ACHN (cell line): ENCODE measurements at places on chromosomes 6 and 20.

DNA sequence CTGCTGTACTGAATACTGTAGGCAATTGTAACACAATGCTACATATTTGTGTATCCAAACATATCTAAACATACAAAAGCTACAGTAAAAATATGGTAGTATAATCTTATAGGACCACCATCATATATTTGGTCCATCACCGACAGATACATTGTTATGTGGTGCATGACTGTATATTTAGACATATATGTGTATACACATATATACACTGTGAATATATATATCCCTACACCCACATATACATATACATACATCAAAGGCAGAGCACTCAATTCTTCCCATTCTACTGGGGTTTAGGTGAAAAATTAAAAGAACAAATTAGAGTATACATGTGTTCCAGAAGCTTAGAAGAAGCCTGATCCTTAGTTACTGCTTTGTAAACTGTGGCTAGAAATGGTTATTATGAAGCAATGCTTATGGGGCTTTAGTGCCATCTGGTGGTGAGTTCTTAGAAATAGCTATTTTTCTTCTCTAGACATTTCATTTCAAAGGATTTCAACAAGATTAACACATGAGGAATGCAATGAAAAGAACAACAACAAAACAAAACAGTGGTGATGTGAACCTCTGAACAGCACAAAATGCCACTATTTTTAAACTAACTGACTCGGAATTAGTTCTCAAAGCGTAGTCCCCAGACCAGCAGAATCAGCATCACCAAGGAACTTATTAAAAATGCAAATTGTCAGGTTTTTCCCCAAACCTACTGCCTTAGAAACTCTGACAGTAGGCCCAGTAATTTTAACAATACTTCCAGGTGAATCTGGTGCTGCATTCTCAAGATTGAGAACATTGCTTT is 38.0 kb downstream of the PKHD1 start:
- peak; percentile 32 for DNase-seq

DNA sequence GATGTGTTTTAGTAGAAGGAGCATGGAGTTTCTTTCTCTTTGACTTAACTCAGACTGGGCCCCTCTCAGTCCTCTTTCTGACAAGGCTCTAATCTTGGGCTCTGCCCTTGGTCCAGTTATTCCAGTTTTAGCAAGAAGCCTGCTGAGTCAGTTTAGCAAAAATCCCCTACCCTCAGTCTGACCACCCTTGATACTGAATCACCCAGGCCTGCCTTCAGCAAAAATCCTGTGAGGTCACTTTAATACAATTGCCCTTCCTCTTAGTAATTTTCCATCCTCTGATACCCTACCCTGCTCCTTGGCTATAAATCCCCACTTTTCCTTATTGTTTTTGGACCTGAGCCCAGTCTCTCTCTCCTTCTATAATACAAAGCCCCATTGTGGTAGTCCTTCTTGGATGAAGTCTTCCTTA is 326.7 kb upstream of the NOX3 start:
- DNase-seq: peak; percentile 14

GRCh38 chr20:12180107-12180661 is 262.5 kb downstream of the BTBD3 start:
- DNase-seq: no peak

DNA sequence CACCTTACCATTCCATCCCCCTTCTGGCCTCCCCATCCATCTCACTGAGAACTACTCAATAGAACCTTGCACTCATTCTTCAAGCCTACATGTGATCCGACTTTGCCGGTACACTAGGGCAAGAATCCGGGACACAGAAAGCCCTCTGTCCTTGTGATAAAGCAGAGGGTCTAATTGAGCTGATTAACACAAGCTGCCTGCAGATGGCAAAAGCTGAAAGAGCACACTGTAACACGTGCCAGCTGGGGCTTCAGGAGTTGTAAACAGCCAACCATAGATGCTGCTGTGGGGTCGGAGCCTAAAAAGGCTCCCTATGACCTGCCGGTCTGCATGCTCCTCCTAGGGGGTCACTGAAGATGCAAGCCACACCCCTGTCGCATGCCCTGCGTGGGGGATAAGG is 124.1 kb downstream of the RNF144B start:
- DNase-seq: no peak

GRCh38 chr6:127971945-127972391 is 71.1 kb upstream of the THEMIS start:
- DNase-seq: peak; percentile 28

DNA sequence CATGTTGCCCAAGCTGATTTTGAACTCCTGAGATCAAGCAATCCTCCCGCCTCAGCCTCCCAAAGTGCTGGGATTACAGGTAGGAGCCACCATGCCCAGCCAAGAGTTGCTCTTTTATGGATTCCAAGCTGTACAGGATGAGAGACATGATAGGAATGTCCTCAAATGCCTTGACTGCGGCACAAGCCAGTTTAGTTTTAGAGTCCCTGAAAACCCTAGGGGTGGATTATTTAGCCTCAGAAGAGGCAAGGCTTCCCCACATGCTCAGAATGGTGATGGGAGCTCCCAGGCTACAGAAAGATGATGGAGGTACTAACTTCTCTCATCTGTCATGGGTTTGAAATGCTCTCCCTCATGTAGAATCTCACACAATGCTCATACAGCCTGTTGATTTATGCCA is 280.5 kb upstream of the PRND start:
- no peak for DNase-seq

DNA sequence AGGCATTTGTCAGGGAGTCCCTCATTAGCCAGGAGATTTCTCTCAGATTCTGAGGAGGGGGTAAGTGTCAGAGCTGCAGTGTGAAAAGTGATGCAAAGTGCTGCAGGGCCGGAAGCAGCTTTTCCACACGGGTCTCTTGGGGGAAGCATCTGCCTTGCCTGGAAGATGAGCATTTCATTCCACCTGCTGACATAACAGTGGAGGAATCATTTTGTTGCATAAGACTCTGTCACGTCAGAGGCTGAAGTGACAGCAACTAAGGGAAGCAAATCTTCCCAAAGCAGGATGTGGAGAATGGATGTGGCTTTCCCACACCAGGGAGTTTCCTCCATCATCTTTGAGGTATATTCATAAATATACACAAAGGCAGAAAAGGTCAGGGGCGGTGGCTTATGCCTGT is 22.8 kb downstream of the DCBLD1 start:
- DNase-seq: no peak

- no peak for DNase-seq
These were observed 223.7 kb upstream of the TSHZ2 start for GRCh38 chr20:52748285-52748932.

GRCh38 chr20:62219101-62219991 is 732 bp downstream of the HRH3 start:
- peak; percentile 16 for DNase-seq

DNA sequence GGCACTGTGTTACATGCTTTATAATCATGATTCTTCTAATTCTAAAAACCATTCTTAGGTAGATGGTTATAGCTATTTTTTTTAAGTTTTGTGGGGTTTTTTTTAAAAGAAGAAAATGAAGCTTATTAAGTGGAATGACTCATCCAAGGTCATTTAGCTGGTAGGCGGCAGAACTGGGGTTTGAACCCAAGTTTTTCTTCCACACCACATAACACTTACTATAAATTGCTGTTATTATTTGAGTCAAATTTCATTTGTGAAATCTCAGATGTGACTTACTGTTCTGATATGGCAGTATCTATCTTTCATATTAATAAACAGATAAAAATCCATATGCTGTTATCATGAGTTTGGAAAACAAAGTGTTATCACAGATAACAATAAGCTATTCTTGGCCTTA is 10.4 kb upstream of the COL10A1 start:
- no peak for DNase-seq

- DNase-seq: peak; percentile 37
These were observed 174.0 kb downstream of the SYNE1 start for GRCh38 chr6:152463164-152463563.

DNA sequence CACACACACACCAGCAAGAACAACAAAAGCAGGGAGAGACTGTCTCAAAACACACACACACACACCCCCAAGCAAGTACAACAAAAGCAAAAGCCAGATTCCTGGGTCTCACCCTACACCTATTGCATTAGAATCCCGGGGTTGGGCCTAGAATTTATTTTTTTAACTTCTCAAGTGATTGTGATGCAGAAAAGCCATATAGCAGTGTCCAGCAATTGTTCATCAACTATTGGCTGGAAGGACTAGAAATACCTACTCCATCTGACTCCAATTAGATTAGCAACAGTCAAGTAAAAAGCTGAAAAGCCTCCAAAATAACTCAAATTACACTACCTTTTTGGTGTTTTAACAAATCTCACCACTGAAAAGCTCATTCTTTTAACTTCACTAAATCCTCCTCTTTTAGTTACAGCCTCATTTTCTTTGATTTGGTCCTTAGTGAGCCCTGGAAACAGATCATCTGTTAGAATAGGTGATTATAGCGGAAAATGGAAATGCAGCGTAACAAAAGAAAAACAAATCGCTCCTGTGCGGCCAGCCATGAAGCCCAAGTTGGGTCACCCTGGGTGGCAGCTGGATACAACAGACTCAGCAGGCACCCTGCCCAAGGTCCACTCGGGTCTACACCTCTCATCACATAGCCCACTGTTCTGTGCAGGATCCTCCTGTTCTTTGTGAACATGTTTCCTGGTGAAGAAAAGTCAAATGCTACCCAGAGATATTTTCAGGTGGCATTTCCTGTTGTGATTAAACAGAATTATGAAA is 38.7 kb downstream of the STAU1 start:
- DNase-seq: no peak

DNA sequence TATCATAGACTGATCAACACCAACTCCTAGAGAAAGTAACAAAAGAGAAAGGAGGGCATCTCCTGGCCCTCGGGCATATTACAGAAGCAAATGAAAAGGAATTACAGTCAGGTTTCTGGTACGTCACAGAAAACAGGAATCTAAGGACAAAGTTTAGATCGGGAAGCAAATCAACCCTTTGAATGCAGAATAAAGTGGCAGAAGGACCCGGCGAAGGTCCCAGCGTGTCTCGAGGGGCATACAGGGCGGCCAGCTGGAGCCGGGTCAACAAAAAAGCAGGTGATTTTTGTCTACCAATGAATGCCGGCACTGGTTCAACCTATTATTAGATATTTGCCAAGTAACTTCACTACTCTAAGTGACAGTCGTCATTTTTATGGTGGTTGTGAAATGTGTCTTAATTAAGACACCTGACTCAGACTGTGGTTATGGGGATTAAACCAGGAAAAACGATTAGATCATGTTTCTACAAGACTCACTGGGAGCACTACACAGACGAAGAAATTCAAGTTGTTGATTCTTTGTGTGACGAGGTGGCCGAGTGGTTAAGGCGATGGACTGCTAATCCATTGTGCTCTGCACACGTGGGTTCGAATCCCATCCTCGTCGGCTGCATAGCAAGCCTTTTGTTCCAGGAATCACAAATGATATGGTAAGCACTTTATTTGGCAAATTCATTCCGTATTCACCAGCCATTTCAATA is 12.4 kb upstream of the ZSCAN9 start:
- DNase-seq: peak; percentile 85

DNA sequence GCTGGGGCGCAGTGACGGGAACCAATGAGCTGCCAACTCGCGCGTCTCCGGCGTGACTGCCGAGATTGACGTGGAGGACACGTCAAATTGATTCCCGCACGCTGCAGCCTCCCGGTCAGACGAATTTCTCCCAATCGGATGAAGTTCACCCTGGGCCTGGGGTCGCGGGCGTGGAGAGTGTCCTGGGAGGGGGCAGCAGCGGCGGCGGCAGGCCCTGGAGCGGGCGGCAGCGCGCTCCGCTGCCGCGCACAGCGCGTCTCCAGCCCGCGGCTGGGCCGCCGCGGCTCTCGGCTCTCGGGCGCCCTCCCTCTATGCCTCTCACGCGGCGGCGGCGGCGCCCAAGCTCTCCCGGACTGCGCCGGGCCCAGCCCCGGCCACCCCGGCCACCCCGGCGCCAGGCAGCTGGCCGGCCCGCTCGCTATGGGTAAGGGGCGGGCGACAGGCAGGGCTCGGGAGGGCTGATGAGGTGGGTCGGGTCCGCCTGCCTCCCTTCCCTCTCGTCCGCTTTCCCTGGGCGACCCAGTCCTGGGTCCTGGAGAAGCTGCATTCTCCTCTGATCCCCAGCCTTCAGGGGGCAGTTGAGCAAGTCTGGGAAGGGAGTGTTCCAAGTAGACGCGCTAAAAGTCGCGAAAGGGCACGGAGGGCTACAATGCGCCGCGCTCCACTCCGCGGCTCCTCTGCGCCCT is at the start of gene PAX1:
Gene PAX1, plus strand, starts transcription at position 90 of the 686 bp plus-strand sequence. Its CDS starts 49 bp downstream, at position 139.
- DNase-seq: no peak

GRCh38 chr6:101396548-101397173 is 3.2 kb downstream of the GRIK2 start:
- peak; percentile 65 for DNase-seq

GRCh38 chr20:20491110-20491783 is 123.3 kb downstream of the INSM1 start:
- no peak for DNase-seq
